ENCODE measurements at places on chromosomes 13 and 19. TPM values are rescaled to one million over a fixed set of nuclear protein-coding genes. Genes with fewer than 3 reads are reported as not detected.

ZNF177 gene
- 0.38 TPM for total RNA-seq

PLIN3 gene
- 75.9 TPM for total RNA-seq

DNA sequence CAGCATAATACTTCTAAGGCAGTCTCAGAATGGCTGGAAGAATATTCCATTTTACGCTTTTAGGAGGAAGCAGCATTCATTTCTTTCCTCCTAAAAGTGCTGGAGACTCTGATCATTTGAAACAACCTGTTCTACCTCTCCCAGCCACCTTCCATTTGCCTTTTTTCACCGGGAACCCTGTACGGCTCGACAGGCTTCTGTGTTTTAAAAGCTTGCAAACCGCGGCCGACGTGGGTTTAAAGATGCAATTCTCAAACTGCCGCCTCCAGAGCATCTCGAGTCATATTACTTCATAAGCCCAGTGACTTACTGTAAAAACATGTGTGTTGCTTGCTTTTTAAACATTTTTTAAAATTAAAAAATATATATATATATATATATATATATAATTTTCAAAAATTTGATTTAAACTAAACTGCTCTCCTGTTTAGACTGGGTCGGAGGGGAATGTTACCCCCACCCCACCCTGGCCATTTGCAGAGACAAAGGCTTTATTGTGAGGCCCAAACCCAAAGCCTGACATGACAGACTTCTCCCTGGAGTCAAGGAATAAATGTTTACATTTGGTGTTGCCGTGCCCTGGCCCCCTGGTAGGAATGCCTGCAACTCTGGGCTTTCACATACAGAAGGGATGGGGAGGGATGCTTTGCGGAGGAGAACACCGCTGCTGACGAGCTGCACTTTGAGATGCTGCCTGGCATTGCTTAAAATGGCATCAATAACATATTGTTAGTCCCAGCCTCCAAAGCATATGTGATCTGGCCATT lies 30.4 kb downstream of the ZNF536 start:
- DNase-seq = peak; percentile 56

- DNase-seq = no peak
These were observed 251.5 kb upstream of the STARD13 start for GRCh38 chr13:33537026-33537425.
